ENCODE measurements at places on chromosomes 3 and 15.
A peak's percentile ranks its signal among the peaks of the same experiment; 100 is the strongest.

DNA sequence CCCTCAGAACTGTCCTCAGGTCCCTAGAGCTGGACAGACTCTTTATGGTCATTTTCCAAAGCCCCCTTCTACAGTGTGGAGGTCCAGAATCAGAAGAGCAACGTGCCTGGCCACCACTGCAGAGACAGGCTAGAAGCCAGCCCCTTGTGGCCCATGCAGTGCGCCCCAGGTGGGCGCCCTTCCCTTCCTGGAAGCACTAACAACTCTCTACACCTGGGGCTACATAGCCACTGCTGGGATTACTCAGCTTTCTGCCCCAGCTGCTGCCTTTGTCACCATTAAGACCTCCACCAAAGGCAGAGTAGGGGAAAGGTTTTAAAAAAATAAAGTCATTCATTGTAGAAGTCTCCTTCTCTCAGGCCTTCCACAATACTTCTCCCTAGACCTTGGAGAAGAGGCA, 2.3 kb downstream of the RASGRP1 start:
- DNase-seq: no peak

DNA sequence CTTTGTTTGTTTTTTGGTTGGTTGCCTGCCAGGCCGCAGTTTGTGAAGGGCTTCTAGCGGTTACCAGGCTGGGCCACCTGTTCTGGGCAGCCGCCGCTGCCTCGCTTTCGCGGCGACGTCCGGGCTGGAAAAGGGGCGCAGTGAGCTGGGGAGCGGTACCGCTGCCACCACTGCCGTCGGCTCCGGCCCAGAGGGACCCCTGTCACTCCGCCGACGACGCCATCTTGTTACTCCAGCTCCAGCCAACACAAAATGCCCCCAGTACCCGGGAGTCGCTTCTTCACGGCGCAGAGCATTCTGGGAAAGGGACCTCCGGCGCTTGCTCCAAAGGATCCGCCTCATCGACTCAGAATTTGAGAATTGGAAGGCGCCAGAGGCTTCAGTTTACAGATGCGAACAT, 238.8 kb downstream of the CDIN1 start:
- DNase-seq: no peak

DNA sequence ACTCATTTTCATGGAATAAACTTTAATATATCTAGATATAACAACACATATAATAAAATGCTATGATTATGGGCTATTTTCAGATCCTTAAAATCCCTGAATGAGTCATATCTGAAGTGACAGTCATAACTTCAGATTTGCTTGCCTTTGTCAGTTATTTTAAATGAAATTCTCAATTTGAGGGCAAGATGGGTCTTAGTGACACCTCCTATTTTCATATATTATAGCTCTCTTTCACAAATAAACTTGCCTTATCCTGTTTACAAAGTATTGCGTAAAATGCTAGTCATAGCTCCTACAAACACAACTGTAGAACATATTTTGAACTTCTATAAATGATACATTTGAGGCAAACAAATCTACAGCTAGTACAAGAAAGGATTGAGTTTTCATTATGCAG, 6.2 kb upstream of the THRB start:
- peak; percentile 52 for DNase-seq

GRCh38 chr3:73868688-73869315, 244.1 kb upstream of the PDZRN3 start:
- peak; percentile 24 for DNase-seq

DNA sequence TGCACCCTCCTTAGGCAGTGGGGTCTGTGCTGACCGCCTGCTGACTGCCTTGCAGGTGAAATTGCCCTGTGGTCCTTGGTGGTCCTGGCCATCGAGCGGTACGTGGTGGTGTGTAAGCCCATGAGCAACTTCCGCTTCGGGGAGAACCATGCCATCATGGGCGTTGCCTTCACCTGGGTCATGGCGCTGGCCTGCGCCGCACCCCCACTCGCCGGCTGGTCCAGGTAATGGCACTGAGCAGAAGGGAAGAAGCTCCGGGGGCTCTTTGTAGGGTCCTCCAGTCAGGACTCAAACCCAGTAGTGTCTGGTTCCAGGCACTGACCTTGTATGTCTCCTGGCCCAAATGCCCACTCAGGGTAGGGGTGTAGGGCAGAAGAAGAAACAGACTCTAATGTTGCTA, 2.4 kb downstream of the RHO start:
- DNase-seq: no peak

- DNase-seq: peak; percentile 89
Observed at GRCh38 chr15:75625542-75626347, at the start of gene SNUPN. TSS of gene SNUPN (minus strand) at chr15:75625725. CDS start at chr15:75621051, 4,674 bp downstream.

DNA sequence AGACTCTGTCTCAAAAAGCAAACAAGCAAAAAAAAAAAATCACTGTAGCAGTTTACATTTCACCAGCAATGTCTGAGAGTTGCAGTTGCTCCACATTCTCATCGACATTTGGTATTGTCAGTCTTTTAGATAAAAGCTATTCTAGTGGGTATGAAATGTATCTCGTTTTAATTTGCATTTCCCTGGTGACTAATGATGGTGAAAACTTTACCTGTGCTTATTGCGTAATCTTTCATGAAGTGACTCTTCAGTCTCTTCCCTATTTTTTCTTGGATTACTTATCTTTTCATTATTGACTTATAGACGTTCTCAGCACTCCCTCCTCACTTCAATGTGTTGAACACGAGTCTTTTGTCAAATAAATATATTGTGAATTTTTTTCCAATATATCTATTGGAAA, 37.2 kb upstream of the CLSTN2 start:
- no peak for DNase-seq

GRCh38 chr15:65051266-65051665, 6.1 kb downstream of the SLC51B start:
- DNase-seq: no peak

DNA sequence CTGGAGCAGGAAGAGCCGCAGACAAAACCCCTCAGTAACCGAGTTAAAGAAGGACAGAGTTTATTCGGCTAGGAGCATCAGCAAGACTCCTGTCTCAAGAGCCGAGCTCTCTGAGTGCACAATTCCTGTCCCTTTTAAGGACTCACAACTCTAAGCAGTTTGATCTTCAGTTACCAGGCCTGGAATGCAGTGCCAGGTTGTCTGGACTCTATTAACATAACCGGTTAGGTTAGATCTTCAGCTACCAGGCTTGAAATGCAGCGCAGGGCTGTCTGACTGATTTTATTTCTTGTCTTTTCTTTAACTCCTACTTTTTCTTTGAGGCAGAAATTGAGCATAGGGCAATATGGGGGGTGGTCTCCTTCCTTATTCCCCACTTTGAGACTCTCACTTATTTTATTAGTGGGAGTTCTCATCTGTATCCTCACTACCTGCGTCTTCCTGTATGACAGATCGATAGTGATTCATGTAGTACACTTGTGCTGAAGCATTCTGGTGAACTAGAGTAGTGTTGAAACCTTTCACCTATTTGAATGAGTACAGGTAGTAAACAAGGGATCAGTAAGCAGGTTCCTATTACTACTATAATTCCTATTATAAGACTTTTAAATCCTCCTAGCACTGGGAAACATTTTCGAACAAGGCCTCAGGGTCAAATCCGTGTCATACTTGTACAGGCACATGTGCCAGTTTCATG, 325.0 kb downstream of the CGGBP1 start:
- no peak for DNase-seq

DNA sequence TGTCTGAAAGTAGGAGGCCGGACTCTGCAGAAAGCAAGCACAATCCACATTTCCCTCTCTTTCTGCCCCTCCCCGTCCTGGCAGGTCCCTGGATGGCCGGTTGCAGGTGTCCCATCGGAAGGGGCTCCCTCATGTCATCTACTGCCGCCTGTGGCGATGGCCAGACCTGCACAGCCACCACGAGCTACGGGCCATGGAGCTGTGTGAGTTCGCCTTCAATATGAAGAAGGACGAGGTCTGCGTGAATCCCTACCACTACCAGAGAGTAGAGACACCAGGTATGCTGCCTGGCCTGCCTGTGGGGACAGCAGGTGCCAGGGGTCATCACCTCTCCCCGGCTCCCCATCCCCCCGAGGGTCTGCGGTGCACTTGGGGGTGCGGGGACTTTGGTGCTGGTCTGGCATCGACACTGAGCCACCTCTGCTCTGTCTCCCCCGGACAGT, 89.6 kb downstream of the AAGAB start:
- no peak for DNase-seq

GRCh38 chr3:127768346-127769008, 53.8 kb downstream of the MGLL start:
- peak; percentile 96 for DNase-seq

DNA sequence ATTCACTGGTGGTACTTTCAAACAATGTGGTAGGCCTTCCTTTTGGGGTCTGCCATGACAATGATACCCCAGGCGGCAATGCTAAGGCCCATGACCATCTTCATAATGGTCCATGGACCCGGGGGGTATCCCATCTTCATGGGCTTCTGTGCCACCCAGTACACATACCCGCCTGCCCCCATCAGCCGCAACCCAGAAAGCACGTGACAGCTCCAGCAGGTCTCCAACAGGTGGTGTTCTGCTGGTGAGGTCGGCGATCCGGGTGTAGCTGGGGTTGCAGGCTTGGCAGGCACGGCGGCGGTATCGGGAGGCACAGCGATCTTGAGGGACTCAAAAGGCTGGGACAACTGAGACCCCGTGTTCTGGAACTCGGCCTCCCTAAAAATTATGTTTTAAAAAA, 214.5 kb downstream of the SNRPN start:
- DNase-seq: no peak

GRCh38 chr3:111610612-111611054, 15.5 kb upstream of the ZBED2 start:
- no peak for DNase-seq

- peak; percentile 9 for DNase-seq
Observed at GRCh38 chr15:42549032-42549491, 424 bp downstream of the HAUS2 start.

GRCh38 chr3:123634149-123635051, 49.5 kb upstream of the HACD2 start:
- no peak for DNase-seq

DNA sequence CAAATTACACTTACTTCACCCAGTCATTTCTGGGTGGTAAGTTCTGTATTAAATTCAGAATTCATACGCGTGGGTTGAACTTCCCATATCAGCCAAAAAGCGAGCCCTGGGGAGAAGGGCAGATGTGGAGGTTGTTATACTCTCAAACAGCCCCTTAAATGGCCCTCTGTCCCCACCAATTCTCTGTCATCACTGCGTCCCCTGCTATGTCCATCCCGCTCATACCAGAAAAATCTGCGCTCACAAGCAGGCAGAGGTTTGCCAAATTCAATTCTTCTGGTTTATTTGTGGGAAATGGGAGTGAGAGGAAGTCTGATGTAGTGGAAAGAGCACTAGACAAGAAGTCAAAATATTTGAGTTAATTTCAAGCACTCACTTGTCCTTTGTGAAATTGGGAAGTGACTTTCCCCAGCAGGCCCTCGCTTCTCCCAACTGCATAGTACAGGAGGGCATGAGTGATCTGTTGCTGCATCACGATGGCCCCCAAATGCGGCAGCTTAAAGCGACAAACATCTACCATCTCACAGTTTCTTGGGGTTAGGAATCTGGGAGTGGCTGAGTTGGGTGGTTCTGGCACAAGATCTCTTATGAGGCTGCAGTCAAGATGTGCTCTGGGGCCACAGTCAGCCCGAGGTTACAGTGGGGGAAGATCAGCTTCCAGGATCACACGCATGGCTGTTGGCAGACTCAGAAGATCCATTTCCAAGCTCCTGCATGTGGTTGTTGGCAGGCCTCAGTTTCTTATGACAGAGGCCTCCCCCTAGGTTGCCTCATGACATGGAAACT, 67.7 kb downstream of the CPN2 start:
- no peak for DNase-seq

DNA sequence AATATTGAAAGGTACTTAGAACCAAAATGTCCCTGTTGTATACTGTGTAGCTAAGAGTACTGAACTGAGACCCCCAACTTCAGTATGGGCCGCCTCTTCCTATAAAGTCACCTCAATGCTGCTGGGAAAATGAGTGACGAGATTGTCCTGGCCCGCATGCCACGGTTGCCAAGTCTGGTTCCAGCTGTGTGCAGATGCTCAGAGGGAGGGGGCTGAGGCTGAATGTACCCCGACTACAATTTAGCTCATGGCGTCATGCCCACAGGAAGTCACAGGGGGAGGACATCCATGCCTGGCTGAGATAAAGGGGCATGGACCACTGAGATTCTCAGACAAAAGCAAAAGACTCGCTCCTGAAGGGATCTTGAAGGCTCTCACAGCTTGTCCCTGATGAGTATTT, 271.1 kb downstream of the NTRK3 start:
- DNase-seq: no peak

GRCh38 chr3:97647441-97647982, 117.0 kb upstream of the ARL6 start:
- DNase-seq: no peak

DNA sequence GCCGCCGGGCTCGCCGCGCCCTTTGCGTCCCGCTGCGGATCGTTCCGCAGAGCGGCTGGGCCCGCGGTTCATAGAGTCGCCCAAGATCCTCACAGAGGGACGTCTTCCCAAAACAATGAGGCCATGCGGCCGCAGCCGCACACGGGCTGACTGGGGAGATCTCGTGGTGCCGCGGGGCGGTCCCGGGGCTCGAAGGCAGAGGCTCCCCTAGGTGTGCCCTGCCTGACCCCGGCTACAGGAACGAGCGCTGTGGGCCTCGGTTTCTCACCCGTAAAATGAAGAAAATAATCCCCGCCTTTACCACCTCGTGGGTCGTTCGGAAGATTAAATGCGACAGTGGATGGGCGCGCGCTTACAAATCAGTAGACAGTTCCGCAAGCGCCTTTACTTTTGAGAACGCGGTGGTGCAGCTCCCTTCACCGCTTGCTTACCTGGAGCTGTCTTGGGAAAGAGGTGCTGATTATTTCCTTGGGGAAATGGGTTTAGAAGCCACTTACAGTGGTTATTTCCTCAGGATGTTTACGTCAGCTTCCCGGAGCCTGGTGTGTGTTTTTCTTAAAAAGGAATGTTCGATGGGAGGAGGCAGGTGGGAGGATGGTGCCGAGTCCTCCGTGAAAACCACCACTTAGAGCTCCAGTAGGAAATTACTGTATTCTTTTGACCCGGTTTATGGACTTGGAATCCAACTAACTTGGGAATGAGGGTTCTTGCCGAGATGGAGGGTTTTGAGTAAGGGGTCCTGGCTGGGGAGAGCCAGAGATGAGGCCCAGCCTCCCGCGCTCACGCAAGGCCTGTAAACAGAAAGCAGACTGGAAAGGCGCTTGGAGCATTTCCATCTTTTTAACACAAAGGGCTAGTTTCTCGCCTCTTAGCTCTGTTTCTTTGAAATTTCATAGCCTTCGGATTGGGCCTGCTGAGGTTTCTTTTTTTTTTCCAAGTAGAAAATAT, 1.9 kb upstream of the MEX3B start:
- peak; percentile 28 for DNase-seq

GRCh38 chr3:32586356-32586755, 15.7 kb upstream of the DYNC1LI1 start:
- no peak for DNase-seq

DNA sequence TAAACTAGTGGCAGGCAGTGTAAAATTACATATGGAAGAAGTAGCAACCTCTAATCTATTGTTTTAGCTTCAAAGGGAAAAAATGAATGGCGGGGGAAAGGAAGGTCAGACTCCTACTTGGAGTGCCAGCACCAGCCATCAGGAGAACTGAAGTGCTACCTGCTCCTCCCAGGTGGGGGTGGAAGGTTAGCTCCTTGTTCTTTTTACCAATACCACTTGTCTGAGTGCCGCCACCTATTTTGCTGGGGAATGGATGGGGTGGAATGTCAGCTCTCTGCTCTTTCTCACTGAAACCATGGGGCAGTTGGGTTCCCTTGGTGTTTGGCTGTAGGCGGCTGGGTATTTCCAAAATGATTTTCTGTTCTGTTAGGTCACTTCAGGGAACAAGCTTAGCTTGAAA, 428.7 kb upstream of the EPHA3 start:
- no peak for DNase-seq

- no peak for DNase-seq
Observed at GRCh38 chr3:43181202-43181821, 75.4 kb upstream of the POMGNT2 start.

- DNase-seq: no peak
Observed at GRCh38 chr15:59307165-59307537, 65.5 kb downstream of the MYO1E start.
